Esophagus mucosa (tissue), 1 donor: ENCODE measurements at places on chromosomes 2 and 18.

GRCh38 chr18:77107292-77107691 lies 25.3 kb downstream of the MBP start:
- no peak for ATAC-seq

DNA sequence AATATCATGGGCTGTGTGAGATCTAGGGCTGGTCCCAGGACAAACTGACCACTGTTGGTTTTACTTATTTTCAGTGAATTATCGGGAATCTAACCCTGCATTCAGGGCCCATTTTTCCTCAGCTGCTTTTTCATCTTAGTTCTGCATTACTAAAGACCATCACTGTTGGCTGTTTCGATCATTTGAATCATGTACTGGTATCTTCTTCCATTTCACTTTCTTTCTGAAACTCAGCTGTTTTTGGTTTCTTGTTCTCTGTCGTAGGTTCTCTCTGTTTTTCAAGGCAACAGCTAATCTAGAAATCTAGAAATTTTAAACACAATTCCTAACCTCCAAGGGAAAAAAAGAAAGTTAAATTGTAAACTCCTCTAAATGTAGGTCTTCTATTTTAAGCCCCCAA lies 159.9 kb upstream of the SESTD1 start:
- no peak for ATAC-seq

- ATAC-seq, result peak; percentile 93
Measured at GRCh38 chr2:40488927-40489677, 37.2 kb upstream of the SLC8A1 start.

GRCh38 chr2:44897406-44897805 lies 44.1 kb upstream of the SIX3 start:
- ATAC-seq, result no peak

GRCh38 chr18:8704361-8705237 lies 757 bp upstream of the MTCL1 start:
- peak; percentile 93 for ATAC-seq

DNA sequence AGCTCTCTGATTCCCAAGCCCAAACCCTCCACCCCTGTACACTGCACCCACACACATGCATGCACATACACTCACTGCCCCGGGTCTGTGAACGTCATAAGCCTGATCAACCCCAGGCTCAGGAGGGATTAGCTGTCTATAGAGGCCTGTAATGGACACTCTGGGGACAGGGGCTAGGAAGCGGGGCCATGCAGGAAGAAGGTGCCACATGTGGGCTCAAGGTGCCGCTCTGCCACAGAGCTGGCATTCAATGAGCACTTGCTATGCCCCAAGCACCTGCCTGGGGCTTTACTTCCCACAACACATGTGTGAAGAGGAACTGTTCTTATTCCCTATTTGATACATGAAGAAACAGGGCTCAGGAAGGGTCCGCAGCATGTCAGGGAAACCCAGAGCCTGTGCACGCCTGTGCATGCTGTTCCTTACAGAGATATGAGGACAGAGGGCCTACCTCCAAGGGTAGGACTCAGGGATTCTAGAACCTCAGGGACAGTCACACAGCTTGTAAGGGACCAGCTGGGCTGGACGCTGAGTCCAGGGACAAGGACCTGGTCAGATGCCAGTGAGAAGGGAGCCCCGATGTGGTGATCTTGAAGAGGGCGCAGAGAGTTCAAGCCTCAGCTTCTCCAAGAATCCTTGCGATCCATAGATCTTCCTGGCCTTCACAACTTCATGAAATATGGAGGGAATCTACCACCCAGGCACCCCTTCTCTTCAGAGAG lies 5.0 kb downstream of the BIN1 start:
- no peak for ATAC-seq

- ATAC-seq, result no peak
Measured at GRCh38 chr2:98669675-98670074, 61.3 kb downstream of the MGAT4A start.

GRCh38 chr18:73647391-73647790 lies 500.2 kb downstream of the FBXO15 start:
- ATAC-seq, result no peak

GRCh38 chr2:118388771-118389170 lies 300.5 kb downstream of the INSIG2 start:
- no peak for ATAC-seq

DNA sequence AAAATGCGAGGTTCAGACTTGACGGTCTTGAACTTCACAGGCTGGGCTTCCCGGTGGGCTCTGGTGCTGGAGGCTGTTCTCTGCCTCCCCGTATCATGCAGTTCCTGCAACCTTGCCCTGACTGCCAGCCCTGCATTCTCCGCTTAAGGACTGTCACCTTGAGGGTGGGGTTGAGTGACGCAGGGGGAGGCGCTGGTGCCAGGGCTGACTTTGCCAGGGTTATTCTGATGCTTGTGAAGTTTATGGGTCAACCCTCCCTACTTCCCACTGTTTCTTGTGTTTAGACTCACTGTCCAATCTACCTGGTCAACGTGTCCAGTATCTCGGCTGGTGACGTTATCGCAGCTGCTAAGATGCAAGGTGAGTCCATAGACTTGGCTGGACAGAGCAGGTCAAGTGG lies 37.5 kb upstream of the MAPRE3 start:
- no peak for ATAC-seq

DNA sequence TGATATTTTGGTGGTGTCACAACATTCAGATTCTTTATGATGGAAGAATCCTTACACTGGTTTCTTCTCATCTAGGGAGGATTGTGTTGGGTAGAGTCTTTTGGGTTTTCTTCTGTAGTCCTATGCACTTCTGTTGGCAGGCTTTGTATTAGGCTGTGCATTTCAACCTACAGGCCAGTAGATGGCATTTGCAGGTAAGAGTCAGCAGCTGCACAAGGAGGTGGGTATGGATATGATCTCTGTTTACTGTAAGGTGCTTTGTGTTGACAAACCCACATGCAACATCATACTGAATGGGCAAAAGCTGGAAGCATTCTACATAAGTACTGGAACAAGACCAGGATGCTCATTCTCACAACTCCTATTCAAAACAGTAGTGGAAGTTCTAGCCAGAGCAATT lies 656.8 kb downstream of the METTL4 start:
- peak; percentile 42 for ATAC-seq

GRCh38 chr2:63875559-63876245 lies 34.0 kb downstream of the UGP2 start:
- peak; percentile 49 for ATAC-seq

GRCh38 chr2:35416391-35417140 lies 939.0 kb upstream of the CRIM1 start:
- no peak for ATAC-seq

- no peak for ATAC-seq
Measured at GRCh38 chr2:47054868-47055267, 100.2 kb downstream of the STPG4 start.

DNA sequence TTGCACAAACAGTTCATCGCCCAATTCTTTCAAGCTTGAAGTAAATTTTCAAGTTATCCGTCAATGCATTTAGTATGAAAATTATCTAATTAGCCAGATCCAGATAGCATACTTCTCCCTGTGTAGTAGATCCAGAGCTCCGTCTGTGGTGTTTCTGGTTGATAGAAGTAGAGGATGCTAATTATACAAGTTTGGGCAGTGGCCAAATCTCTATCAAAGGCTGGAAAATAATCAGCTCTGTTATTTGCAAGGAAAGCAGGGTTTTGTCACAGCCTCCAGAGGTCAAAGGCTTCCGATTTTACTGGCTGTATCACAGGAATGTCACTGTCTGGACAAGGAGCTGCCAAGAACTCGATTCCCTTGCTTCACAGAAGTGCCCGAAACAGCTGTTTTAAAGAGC lies 28.6 kb downstream of the LRRC30 start:
- ATAC-seq, result no peak

GRCh38 chr18:47936952-47937351 lies 6.5 kb upstream of the SMAD2 start:
- no peak for ATAC-seq

GRCh38 chr2:44947028-44947375 lies 5.5 kb downstream of the SIX3 start:
- no peak for ATAC-seq

GRCh38 chr18:62933261-62933887 lies 218.0 kb downstream of the PHLPP1 start:
- ATAC-seq, result no peak

DNA sequence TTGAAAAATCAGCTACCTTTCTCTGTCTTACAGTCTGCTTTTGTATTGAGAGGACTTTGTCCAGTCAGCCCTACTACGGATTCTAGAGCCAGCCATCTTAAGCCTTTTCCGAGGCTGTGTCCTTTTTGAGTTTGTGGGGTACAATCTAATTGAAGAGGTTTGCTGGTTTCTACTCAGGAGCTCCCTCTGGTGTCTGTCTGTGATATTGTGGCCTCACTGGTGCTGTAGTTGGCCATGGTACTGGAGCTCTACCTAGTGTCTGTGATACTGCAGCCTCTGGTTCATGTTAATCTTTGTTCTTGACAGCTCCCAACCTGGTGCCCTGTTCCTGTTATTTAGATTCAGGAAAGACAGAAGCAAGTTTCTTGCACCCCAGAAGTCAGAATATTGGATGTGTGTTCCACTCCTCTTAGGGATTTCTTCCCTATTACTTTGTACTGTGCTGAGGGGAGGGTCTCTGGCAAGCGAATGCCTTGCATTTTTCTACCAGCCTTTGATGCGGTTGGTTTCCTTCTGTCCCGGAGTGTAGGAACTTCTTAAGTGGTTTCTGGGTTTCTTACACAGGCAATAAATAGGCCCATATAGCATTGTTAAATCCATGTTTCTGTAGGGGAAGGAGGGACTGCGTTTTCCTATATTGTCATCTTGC lies 78.5 kb downstream of the ACSL3 start:
- ATAC-seq, result peak; percentile 81

- no peak for ATAC-seq
Measured at GRCh38 chr18:74512321-74513053, 16.3 kb downstream of the CNDP2 start.

- no peak for ATAC-seq
Measured at GRCh38 chr2:42903821-42904575, 111.6 kb upstream of the HAAO start.

GRCh38 chr2:176130957-176131847 lies 1.7 kb downstream of the HOXD8 start:
- no peak for ATAC-seq

GRCh38 chr2:212619954-212620353 lies 81.4 kb upstream of the ERBB4 start:
- ATAC-seq, result peak; percentile 75

DNA sequence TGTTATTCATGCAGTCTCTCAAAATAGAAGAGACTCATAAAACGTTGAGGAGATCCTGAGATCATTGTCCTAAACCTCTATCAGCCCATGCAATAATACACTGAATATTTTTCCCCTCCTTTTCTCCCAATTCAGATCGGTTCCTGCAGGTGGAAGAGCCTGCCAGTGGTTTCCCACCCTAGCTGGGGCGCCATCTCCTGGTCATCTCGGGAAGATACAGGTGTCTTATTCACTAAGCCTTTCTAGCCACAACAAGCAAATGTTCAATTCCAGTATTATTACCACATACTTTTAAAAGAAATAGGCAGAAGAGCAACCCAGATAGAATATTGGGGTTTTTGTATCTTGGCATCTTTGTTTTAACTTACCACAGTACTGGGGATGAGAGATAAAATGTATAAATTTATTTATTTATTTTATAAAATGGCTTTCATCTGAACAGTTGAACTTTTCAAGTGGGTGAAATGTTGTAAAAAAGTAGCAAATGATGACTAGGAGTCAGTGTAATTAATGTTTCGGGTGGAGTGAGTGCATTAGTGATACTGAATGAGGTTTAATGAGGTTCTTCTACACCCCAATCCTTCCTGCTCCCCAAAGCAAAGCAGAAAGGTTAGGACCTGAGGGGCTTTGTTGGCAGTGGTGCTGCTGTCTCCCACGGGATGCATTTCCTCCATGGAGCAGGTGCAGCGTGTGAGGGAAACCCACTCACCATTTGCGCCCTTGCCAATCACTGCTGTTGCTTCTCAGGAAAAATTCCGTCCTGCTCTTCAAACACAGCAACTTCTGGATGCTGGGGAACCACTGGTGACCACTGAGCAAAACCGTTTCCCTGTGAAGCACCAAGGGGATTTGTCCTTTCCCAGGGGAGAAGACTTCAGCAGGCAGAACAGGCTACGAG lies 147.1 kb upstream of the FHL2 start:
- peak; percentile 56 for ATAC-seq

- ATAC-seq, result peak; percentile 22
Measured at GRCh38 chr18:39806525-39806924, 2148.5 kb upstream of the PIK3C3 start.

- no peak for ATAC-seq
Measured at GRCh38 chr2:52084759-52085158, 1052.8 kb upstream of the NRXN1 start.

DNA sequence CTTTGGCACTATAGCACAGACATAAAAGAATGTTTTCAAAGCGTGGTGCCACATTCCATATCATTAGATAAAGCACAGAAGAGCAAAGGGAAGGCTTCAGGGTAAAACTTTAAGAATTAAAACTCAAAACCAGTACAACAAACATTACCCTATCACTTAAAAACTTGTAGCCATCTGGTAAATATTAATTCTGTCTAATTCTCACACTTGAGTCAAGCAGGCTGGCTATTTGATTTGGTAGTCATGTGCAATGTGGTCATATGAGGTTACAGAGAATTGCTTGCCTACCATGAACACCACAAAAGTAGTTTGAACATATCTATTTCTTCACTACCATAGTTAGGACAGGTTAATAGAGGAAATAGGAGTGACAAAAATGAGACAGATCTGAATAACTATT lies 244.9 kb downstream of the IRS1 start:
- ATAC-seq, result no peak
